ENCODE measurements at places on chromosomes 3 and 15. TPM values are rescaled to one million over a fixed set of nuclear protein-coding genes. Genes with fewer than 3 reads are reported as not detected.

IRAK2 gene
- 1.4 TPM for total RNA-seq

RAD51 gene
- total RNA-seq, result 82.7 TPM

NBEAL2 gene
- total RNA-seq, result 212 TPM

APBA2 gene
- total RNA-seq, result 29.5 TPM

Measured in activated CD8-positive, alpha-beta T cell treated with anti-CD3 and anti-CD28 coated beads, Interleukin-2, amount 10 ng/mL, durations not matched to agents 7 days and 5 days (primary cell).